Stimulated activated CD4-positive, alpha-beta T cell treated with anti-CD3 and anti-CD28 coated beads, Interleukin-1b, Interleukin-23, amount 100 ng/mL, for 48 hours (primary cell): ENCODE measurements at places on chromosomes 5 and 9.

GRCh38 chr9:111943746-111944145, 47.1 kb downstream of the UGCG start:
- DNase-seq, result no peak

- DNase-seq, result no peak
These were observed 9.1 kb downstream of the PIK3R1 start for GRCh38 chr5:68224509-68225187.

- no peak for DNase-seq
These were observed 9.3 kb downstream of the FBN2 start for GRCh38 chr5:128528637-128529255.

- no peak for DNase-seq
These were observed 24.6 kb upstream of the ADRB2 start for GRCh38 chr5:148801682-148802276.

DNA sequence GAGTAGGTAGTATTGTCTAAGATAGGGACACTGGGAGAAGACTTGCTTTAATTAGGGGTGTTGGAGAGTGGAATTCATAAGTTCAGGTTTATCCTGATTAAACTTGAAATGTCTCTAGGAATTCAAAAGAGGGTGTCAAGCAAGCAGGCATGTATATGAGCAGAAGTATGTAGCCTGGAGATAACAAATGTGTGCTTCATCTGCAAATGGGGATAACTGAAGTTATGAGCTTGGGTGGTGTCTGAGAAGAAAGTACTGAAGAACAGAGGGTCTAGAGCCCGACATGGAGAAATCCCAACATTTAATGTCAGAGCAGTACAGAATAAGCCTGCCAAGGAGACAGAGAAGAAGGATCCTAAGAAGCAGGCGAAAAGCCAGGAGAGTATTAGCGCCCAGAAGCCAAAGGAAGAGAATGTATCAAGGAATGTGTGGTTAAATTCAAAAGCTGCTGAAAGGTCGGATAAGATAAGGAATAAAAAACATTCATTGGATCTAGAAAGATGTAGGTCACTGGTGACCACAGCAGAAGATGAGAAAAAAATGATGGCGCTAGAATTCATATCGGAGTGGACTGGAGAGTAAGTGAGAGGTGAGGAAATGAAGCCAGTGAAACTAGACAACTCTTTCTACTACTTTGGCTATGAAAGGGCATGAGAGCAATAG, 401.5 kb upstream of the PIK3R1 start:
- no peak for DNase-seq

DNA sequence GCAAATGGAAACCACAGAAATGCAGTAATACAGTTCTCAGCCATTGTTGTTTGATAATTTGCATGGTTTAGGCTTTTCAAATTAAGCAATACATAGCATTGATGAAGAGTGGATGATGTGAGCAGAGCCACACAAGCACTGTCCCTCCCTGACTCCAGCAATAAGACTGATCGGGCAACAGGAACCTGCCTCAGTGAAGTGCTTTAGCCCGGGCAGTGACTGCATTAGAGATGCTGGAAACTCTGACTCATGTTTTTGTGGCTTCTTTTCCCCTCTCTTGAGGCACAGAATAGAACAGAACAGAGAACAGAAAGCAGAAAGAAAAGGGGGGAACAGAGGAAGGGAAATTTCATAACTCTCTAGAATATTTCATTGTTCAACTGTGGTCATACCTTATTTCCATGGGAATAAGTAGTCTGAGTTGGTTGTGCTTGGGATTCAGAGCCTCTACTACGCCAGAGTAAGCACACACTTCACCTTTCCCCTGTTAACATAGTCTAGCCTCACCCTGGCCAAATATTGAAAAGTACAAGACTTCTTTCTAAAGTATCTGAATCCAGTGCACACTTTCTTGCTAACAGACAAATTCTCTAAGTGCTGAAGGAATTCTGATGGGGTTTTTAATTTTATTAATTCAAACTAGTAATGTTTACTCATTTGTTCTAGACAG, 164.8 kb upstream of the VCAN start:
- DNase-seq, result peak; percentile 1

- no peak for DNase-seq
These were observed 206.9 kb downstream of the FSTL4 start for GRCh38 chr5:133405275-133406034.

GRCh38 chr5:81606150-81606549, 144.7 kb downstream of the SSBP2 start:
- no peak for DNase-seq

- peak; percentile 20 for DNase-seq
These were observed 796 bp upstream of the PDLIM7 start for GRCh38 chr5:177498013-177498787.

DNA sequence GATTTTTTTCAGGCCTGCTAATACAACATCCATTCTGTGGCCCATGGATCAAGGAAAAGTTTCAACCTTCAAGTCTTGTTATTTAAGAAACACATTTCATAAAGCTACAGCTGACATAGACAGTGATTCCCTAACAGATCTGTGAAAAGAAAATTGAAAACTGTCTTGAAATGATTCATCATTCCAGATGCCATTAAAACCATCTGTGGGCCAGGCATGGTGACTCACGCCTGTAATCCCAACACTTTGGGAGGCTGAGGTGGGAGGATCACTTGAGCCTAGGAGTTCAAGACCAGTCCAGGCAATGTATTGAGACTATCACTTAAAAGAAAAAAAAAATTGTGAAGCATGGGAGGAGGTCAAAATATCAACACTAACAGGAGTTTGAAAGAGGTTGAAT, 6.0 kb downstream of the RAPGEF6 start:
- DNase-seq, result no peak

DNA sequence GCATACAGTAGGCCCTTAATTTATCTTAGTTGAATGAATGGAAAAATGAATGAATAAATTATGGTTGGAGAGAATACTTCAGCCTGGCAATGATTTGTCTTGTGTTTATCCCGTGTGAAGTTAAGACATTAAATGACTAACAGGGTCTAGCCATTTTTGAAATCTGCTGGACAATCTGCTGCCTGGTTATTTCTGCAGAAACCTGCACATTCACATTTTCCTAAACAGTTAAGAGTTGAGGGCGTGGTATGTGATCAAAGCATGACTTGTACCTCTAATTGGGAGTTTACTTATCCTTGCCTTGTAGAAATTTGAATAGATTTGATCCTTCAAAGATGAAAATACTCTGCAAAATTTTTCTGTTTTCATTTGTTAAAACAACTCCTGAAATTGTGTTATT, 34.6 kb upstream of the NDFIP1 start:
- DNase-seq, result no peak

GRCh38 chr9:69834056-69834455, 13.4 kb downstream of the CFAP95 start:
- DNase-seq, result no peak

- DNase-seq, result peak; percentile 65
These were observed 74.5 kb downstream of the MAPKAP1 start for GRCh38 chr9:125632321-125633115.

DNA sequence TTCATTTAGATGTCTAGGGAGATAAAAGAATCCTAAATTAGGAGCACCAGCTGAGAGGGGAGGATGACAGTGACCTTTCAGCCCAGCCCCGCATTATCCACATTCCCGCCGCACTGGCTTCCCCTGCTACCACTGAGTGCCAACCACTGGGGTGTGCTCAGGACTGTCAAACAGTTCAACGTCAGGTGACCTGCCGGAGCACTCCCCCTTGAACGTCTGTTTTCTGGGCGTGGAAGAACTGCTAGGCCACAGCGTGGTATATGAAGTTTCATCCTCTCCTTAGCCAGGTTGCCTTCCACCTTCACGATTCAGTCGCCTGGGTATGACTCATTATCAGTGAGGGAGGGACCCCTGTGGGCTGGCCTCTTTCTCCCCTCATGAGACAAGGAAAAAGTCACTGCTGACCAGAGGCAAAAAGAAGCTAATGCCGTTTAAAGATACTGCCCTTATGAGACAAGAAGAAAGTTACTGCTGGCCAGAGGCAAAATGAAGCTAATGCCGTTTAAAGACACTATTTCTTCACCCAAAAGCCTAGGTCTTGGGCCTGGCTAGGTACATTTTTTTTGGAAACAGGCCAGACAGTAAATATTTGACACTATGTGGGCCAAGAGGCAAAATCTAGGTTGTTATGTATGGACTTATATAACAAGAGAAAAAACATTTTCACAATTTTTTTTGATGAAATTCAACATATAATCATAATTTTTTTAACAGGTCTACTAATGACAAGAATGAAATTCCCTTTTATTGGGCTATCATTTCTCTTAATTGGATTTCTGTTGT, 4.6 kb downstream of the NMRK1 start:
- DNase-seq, result no peak

DNA sequence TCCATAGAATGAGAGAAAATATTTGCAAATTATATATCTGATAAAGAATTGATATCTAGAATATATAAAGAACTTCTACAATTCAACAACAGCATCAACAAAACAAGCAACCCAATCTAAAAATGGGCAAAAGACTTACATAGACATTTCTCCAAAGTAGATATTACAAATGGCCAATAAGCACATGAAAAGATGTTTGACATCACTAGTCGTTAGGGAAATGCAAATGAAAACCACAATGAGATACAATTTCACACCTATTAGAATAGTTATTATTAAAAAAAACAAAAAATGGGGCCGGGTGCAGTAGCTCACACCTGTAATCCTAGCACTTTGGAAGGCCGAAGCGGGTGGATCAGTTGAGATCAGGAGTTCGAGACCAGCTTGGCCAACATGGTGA, 24.4 kb downstream of the CATSPER3 start:
- no peak for DNase-seq

DNA sequence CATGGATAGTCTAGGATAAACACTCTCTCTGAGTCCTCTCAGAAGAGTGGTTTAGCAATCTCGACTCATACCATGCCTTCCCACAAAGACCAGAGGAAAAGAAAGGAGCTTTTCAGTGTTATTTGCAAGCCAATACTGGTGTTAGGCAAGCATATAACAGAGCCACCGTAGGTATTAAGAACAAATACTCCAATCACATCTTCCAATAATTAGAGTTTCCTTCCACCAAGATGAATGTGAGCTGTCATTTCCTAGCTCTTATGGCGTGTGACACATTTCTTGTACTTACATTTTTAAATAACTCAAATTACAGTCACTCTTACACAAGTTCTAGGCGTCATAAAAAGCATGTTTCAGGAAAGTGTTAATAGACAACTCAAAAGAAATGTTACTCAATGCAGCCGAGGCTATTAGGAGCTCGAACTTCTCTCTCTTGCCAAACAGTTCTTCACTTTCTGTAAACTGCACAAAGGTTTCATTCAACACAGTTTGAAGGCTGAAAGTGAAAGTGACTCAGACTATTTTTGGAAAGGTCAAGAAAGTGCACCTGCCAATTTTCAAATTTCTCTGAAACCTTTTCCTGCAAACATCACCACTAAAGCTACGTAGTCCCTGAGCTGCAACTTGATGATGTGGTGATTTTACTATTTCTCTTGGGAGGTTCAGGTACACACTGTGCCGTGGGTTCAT, 153.8 kb downstream of the AUH start:
- peak; percentile 48 for DNase-seq

DNA sequence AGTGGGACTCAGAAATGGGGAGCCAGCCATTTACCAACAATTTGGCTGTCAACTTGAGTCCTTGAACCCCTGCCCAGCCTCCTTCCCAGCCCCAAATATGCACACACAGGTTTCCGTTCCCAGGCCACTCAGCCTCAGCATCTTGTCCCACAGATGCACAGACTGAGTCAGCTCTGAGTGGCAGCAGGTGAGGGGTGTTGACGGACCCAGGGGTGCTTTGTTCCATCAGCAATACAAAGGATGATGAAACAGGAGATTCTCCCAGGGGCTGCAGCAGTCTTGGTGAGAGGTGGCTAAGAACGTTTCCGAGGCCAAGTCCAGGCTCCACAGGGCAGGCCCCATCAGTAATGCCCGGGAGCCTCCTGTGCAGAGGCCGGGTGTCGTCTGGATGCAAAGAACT, 4.9 kb upstream of the OLFM1 start:
- DNase-seq, result no peak

- DNase-seq, result peak; percentile 8
These were observed 4.8 kb downstream of the RAD50 start for GRCh38 chr5:132561601-132562000.

- DNase-seq, result peak; percentile 25
These were observed 36.6 kb upstream of the RAPGEF1 start for GRCh38 chr9:131776473-131776872.

DNA sequence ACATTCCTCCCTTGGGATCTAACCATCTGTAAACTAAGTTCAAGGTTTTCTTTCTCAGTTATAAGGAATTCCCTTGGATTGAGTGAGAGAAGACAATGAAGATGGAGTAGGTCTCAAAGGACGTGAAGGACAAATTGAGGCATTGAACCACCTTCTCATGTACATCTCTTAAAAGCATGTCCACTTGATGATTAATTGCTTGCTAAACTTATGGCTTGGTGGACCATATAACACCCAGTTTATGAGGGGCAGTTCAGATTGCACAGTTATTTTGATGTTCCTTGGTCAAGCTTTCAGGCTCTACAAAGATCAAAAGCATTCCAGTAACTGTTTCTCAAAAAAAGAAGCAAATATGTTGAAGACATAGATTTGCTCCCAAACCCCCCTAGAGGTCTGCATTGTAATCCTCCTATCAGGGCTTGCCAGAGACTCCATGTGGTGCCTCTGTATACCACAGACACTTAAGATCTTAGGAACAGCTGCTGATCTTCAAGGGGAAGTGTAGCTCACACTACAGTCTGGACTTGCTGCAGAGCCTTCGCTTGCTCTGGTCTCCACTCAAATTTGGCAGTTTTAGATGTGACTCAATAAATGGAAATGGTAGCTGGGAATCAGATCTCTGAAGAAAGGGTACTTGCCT, 56.9 kb upstream of the ALDH1A1 start:
- DNase-seq, result no peak

- no peak for DNase-seq
These were observed 72.7 kb upstream of the NREP start for GRCh38 chr5:111829701-111830100.

DNA sequence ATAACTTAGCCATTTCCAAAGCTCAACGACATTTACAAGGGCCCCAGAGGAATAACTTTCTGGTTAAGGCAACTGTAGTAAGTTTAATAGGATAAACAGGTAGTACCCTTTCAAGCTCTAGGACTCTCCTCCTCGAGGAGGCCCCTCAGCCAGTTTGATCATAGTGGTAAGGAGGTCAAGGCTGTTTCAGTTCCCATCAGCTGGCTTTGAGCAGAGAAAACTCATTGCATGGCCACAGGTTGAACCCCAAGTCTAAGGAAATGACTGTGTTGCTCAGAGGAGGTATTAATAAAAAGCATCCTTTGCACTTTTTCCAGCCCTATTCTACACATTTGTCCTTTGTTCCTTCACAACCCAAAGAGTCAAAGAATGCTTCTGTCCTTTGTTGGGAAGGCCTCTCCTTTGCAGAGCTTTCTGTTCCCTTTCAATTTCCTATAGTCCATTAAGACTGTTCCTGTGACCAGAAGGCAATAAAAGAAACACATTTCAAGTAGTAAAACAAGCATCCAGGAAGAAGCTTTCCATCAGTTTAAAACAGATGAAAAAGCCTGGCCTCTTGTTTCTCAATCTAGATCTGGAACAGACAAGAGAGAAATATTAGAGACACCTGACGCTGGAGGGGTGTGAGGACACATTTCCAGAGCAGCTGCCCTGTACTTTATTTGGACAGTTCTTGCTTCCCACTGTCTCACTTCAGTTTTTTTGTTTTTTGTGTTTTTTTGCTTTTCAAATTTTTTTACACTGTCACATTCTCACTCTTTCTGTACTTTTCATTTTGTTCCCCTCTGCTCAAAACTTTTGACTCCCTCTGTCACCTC, 54.1 kb downstream of the PRRC1 start:
- DNase-seq, result no peak

- DNase-seq, result no peak
These were observed 3.0 kb upstream of the ITGA1 start for GRCh38 chr5:52784737-52785136.

- no peak for DNase-seq
These were observed 29.4 kb downstream of the RHOBTB3 start for GRCh38 chr5:95760273-95761191.

GRCh38 chr5:133838286-133838685, 130.1 kb downstream of the C5orf15 start:
- no peak for DNase-seq
